ENCODE measurements at places on chromosomes 1 and 21. TPM values are rescaled to one million over a fixed set of nuclear protein-coding genes. Genes with fewer than 3 reads are reported as not detected.

CASQ1 gene
- 4.4 TPM for total RNA-seq

ESPN gene
- total RNA-seq: 8.7 TPM

IFNLR1 gene
- 4.8 TPM for total RNA-seq

WDR64 gene
- not detected for total RNA-seq

LELP1 gene
- total RNA-seq: not detected

CA6 gene
- total RNA-seq: not detected

SHE gene
- total RNA-seq: 0.55 TPM

TMPRSS15 gene
- not detected for total RNA-seq

OLIG2 gene
- total RNA-seq: 0.17 TPM

DNA sequence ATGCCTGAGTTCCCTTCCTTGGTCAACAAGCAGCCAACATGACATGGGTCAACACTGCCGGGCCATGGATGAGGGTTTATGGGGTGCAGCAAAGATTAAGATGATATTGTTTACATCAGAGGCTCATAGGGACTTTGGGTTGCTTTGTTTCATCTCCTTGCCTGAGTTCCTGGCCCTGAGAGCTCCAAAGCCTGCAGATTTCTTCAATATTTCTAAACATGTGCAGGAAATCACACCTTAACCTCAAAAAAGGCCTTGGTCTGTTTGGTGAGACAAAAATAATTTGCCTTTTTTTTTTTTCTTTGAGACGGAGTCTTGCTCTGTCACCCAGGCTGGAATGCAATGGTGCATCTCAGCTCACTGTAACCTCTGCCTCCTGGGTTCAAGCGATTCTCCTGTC is 876 bp downstream of the SLAMF8 start:
- DNase-seq: no peak

DNA sequence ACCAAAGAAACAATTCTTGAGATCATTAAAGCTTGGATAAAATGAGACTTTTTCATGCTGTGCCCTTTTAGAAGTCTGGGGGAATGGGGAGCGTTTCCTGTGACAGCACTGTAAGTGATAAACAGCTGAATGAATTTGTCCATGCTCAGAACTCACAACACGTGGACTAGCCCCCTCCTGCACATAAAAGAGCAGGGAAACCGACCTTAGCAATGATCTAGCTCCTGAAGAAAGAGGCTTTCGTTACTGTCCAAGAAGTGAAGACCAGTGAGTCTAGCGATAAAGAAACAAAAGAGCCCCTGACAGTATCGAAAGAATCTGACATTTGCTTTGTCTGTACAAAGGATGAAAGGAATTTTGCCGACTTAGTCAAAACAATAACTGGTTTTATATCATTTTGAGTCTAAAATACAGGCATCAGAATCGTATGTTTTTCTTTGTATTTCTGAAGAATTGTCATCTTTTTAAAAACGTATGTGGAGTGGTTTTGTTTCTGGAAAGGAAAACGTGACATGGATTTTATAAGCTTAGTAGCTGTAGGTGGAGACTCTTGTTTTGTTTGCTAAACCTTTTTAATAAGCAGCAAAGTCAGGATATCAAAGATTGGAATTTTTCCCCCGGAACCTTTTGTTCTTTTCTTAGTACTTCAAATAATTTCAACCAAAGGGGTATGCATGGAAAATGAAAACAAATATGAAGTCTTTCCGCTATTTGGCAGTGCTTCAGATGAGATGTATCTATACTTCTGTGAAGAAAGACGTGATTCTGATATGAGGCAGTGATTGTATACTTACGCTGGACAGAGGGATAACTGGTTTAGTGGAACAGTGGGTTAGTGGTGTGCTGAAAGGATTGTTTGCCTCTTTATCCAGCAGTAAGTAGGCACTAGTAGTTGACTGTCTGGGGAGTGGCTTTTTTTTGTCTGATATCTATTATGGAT is 61.0 kb downstream of the MAST2 start:
- DNase-seq: no peak

DNA sequence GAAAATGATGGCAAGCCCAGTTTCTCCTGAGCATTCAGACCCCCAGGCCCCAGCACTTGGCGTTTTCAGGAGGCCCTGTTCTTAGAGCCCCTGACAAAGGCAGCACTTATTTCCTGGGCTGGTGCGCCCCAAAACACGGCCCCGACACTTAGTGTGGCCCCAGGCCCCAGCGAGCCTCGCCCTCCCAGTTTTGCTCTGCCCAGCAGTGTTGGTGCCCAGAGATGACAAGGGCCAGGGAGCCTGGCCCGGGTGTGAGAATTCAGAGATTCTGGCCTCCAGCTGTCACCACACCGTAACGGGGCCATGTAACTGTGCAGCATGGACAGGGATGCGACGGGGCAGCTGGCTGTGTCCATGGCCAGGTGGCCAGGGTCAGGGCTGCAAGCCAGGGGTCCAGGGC is 18.0 kb upstream of the ARHGEF16 start:
- no peak for DNase-seq

- DNase-seq: no peak
Observed at GRCh38 chr1:159250638-159251216, 46.1 kb downstream of the ACKR1 start.

- DNase-seq: peak; percentile 27
Observed at GRCh38 chr1:21325231-21325718, 35.0 kb upstream of the ECE1 start.

GRCh38 chr1:47483651-47484050 is 45.8 kb downstream of the FOXD2 start:
- no peak for DNase-seq

DNA sequence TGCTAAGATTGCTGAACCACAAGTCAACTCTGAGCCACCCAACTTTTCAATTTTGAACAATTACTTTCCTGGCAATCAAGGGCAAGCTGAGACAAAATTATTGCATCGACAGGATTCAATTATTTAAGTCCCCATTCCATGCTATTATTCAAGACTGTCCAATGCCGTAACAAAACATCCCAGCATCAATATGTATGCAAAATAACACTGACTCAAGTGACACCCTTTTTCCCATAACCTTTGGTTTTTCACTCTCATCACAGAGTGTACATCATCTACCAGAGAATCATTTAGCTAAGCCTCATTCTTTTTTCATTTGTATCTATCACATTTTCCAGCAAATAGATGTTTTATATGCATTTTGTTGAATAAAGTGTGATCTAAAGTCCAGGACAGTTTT is 54.6 kb downstream of the ERICH3 start:
- no peak for DNase-seq

DNA sequence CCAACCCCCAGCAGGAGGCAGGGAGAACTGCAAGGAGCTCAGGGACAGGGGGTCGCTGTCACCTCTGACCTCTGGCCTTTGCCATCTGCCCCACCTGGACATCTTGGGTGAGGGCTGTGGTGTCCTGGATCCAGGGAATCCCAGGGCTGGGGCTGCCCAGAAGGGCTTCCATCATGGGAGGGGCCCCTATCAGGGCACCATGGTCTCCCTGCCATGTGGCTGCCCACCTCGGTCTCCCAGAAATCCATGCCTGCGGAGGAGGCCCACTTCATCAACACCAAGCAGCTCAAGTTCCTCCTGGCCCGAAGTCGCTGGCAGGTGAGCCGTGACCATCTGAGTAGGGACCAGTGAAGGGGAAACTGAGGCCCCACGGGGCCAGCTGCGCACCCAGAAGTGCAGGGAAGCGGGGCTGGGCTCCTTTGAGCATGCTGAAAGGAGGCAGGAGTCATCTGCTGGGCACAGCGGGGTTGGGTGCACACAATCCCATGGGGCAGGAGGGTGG is 36.1 kb downstream of the TRIM11 start:
- DNase-seq: no peak

DNA sequence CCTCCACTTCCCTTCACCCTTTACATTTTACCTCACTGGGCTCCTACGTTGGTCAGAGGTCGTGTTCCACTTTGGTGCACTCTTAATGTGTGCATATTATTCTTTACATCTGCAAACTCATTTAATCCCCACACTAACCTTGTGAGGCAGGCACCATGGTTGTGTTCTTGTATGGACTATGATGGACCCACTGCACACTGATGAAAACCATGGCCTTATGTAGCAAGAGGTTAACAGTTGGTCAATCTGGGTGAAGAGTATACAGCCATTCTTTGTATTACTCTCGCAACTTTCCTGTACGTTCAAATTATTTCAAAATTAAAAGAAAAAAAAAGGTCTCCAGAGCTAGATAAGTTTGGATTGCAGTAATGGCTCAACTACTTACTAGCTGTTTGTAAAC is 78.5 kb downstream of the RUNX1 start:
- DNase-seq: no peak

DNA sequence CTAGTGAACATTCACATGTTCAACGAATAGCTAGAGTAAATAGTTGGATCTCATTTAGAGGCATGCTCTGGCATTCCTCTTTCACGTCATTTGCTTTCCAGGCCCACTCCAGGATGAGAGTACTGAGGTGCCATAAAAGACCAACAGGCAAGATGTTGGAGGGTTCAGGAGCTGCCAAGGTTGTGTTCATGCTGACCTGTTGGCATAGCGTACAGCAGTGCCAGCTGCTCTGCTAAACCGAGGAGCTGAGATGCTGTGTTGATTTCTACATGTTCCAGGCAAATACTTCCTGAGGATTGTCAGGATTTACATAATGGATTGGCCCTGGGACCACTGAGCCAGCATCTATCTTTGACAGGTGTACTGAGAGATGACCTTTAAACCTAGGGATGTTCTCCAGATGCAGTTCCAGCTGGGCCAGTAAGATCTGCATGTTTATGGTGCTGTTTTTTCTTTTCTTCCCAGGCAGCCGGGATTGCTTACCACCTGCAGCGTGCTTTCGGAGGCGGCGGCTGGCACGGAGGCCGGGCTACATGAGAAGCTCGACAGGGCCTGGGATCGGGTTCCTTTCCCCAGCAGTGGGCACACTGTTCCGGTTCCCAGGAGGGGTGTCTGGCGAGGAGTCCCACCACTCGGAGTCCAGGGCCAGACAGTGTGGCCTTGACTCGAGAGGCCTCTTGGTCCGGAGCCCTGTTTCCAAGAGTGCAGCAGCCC is 66.9 kb downstream of the DISC1 start:
- DNase-seq: peak; percentile 30

- peak; percentile 22 for DNase-seq
Observed at GRCh38 chr1:47184822-47185677, 4.8 kb downstream of the PDZK1IP1 start.

GRCh38 chr1:32349211-32349708 is 13.0 kb downstream of the FAM229A start:
- no peak for DNase-seq
